ENCODE measurements at places on chromosomes 1 and 21.

DNA sequence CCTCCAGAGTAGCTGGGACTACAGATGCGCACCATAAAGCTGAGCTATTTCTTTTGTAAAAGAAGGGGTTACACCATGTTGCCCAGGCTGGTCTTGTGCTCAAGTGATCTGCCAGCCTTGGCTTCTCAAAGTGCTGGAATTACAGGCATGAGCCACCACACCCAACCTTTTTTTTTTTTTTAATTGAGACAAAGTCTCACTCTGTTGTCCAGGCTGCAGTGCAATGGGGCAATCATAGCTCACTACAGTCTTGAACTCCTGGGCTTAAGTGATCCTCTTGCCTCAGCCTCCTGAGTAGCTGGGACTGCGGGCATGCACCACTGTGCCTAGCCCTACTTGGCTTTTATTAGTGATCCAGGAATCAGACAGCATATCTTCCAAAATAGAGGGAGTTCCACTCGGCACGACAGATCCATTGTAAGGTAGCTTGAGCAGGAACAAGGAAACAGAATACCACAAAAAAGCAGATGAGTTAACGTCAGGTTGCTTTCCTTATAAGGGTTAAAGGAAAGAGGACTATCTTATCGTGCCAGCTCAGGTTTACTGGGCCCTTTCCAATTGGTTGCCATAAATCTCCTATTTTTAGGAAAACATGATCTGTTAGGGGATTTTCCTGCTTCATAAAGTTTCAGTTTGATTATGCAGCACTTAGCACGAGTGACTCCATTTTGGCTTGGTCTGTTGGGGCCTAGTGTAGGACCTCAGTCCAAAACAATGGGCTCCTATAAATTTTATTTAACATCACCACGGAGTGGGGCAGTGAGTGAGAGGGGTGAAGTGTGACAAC is 45.2 kb downstream of the NENF start:
- no peak for DNase-seq

DNA sequence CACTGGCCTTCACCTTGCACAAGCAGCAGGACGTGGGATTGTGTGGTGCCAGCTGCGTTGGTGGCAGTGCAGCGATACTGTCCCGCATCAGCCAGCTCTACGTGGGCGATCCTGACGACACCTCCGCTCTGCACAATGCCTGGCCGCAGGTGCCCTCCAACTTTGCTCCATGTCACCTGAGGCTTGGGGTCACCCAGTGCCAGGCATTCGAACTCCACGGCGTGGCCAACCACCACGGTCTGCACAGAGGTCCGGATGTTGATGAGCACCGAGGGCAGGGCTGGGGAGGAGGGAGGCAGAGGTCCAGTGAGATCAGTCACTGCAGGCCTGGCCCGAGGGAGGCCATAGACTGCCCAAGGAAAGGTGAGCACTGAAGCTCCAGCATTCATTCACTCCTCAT is 22.6 kb downstream of the LDLRAD2 start:
- DNase-seq, result no peak

GRCh38 chr1:32394890-32395432 is 720 bp upstream of the BSDC1 start:
- no peak for DNase-seq

GRCh38 chr1:232428786-232429530 is 201.0 kb downstream of the SIPA1L2 start:
- DNase-seq, result no peak

GRCh38 chr1:227210604-227211003 is 107.7 kb downstream of the CDC42BPA start:
- DNase-seq, result no peak

- peak; percentile 20 for DNase-seq
These were observed 96.0 kb upstream of the DUSP10 start for GRCh38 chr1:221837896-221838295.

GRCh38 chr1:151713044-151713443 is 3.6 kb downstream of the CELF3 start:
- DNase-seq, result no peak

DNA sequence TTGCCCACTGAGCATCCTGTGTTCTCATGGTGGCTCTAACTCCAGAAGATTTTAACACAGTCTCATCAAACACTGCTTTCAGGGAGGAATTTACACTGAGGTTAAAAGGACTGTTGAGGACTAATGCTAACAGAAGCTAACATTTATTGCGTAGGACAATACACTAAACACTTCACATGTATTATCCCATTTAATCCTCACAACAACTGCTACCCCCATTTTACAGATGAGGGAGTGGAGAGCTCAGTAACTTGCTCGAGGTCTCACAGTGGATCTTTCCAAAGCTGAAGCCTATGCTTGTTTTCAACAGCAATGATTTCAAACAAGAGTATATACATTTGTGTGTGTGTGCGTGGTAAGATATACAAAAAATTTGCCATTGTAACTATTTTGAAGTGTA is 13.9 kb downstream of the ATF3 start:
- no peak for DNase-seq

- DNase-seq, result no peak
These were observed 44.8 kb downstream of the IRF2BP2 start for GRCh38 chr1:234565132-234565531.

DNA sequence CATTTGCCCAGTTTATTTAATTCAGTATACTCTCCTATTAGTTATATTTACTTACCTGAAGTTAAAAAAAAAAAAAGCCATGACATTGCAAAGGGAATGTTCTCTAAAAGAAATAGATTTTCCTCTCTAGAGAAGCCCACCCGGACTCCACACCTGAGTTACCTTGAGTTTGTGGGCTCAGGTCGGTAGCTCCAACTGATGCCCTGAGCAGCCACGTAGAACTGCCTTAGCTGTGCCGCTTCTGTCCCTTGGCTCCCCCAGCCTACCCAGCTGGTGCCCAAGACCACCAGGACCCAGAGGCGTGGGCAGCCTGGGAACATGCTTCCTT is 250 bp downstream of the F5 start:
- no peak for DNase-seq

DNA sequence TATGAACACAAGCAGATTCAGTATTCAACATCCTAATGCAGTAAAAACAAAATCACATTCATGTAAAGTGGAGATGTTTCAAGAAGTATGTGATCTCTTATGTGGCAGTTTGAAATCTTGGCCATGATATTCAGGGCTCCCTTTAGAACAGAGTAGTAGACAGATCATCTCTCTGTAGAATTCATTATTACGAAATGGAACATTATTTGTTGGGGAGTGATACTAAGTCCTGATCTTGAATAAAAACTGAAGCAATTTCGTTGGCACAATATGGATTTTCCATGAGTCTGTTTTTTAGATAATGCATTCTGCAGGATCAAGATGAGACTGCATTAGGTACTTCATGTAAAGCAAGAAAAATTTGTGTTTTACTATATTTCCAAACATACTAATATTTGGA is 264.4 kb upstream of the NRIP1 start:
- DNase-seq, result no peak

- DNase-seq, result no peak
These were observed 72.3 kb upstream of the PALMD start for GRCh38 chr1:99573431-99574217.

- no peak for DNase-seq
These were observed 111.5 kb downstream of the CCDC185 start for GRCh38 chr1:223504741-223505140.

DNA sequence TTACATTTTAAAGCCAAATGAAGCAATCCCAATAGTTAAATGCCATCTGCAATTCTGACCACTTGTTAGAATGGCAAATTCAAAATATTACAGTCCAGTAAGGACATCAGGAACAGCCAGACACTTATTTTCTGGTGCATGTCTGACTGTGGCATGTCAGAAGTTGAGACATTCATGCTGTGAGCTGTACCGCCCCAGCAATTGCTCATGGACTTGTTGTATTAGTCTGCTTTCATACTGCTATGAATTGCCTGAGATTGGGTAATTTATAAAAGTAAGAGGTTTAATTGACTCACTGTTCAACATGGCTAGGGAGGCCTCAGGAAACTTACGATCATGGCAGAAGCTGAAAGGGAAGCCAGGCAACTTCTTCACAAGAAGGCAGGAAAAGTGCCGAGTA is 19.1 kb downstream of the DDAH1 start:
- DNase-seq, result no peak

DNA sequence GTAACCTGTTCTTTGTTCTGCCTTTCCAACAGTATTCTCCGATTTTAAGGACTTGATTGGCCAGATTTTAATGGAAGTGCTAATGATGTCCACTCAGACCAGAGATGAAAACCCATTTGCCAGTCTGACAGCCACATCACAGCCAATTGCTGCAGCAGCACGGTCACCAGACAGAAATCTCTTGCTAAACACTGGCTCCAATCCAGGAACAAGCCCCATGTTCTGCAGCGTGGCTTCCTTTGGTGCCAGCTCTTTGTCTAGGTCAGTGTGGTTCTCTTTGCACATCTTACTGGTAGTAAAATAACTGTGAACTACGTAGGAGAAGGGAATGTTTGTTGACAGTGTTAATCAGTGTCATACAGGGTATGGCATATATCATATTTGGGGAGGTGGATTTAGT is 72.7 kb downstream of the UBE4B start:
- no peak for DNase-seq

GRCh38 chr1:197731449-197731848 is 43.8 kb downstream of the DENND1B start:
- DNase-seq, result no peak

DNA sequence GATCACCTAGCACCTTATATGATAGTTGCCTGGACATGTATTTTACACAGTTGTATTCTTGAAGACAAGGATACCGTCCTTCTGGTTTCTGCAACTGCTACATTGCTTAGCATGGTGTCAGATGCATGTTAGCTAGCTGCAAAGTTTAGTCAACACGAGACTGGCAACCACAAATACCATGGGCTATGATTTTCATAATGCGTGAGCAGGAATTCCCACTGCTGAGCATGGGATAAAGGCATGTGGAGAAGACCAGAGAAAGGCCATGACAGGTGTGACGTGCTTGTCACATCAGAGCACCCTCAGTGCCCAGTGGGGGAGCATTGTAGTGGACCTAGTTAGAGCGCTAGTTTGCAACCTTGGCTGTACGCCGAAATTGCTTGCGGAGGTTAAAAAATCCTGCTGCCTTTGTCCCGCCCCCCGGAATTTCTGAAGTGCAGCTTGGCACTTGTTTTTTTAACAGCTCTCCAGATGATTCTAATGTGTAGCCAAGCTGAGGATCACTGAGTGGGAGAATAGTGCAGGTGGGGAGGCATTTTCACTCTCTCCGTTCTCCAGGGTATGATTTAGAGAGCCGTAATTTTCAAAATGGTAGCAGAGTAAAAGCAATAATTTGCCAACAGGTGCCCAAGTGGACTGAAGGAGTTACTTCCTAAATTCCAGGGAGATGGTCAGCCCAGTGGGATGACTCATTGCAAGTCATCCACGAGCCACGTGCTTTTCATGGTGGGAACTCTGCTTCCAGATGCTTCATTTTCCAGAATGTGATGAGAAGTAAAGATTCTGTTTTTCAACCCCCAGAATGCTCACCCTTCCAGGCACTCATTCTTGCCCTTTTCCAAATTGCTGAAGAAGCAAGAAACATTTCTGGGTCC is 81.0 kb downstream of the CNIH3 start:
- no peak for DNase-seq
